Aorta (tissue), 5 donors: ENCODE measurements at places on chromosomes 11 and 22. TPM values are rescaled to one million over a fixed set of nuclear protein-coding genes. Genes with fewer than 3 reads are reported as not detected.

The FADD gene
- 17.8 TPM for total RNA-seq

The C11orf87 gene
- total RNA-seq: not detected

The C11orf42 gene
- not detected for total RNA-seq

The BIK gene
- not detected for total RNA-seq

The FIBIN gene
- total RNA-seq: 169 TPM

The SLC22A9 gene
- not detected for total RNA-seq

DNA sequence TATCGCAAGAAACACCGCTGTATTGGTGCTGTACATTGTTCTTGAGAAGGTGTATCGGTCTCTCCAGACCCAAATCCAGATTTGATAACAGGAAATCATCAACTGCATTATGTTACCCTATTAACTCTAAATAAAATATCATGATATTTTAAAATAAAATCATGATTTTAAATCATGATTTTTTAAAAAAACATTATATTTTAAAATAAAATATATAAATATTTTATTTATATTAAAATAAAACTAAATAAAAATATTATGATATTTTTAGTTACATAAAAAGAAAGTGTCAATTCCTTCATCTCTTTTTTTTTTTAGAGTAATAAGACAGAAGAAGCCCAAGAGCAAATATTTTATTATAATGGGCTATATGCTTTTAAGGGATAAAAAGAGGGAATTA lies 27.6 kb downstream of the RBMXL2 start:
- no peak for DNase-seq

DNA sequence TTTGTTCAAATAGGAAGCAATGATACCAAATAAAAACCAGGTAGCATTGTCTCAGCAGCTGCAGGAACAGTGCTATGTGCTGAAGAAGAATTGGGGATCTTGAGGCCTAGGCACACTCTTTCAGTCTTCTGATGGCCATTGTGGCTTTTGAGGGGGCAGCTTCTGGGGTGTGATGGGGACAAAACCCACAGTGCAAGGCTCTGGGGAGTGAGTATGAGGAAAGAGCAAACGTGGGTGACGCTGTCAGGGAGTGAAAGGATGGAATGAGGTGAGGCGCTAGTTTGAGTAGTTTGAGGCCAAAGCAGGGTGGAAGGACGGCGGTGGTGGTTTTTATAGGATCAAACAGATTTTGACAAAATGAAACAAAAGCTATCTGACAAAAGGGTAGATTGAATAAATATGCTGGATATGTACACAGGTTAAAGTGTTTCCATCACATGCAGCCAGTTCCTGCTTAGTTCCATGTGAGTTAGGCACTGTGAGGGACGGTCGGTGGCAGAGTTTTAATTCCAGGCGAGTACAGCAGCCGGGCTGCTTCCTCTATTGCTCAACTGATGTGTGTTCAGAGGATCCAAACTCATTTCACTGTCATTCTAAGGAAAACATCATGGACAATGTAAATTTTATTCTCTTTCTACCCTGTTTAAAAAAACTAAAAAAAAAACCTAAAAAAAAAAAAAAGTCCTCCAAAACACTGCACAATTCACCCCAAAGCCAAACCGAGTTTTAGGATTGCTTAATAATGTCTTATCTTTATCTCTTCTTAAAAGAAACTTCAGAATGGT lies 18.9 kb downstream of the ADAMTS15 start:
- DNase-seq: no peak

- no peak for DNase-seq
Observed at GRCh38 chr11:128470081-128470480, 117.3 kb downstream of the ETS1 start.

DNA sequence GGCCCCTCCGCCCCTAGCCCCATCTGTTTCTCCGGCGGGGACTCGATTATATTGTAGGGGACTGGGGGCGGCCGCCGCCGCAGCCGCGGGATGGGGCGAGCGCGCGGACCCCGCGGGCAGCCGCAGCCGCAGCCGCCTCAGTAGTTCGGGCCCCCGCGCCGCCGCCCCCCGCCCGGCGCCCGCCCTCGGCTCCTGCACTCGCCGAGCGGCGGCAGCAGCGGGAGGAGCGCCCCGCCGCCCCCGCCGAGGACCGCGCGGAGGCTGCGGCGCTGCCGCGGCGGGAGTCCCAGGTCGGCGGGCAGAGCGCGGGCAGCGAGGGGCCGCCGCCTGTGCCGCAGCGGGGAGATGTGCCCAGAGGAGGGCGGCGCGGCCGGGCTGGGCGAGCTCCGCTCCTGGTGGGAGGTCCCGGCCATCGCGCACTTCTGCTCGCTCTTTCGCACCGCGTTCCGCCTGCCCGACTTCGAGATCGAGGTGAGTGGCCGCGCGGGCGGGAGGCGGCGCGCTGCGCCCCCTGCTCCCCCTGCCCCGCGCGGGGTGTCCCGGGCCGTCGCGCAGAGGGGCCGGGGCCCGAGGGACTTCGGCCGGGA lies at the start of gene CECR2:
CECR2 (plus strand) TSS at position 22 of the 587 bp plus-strand sequence; CDS start at position 346, 324 bp downstream.
- no peak for DNase-seq

DNA sequence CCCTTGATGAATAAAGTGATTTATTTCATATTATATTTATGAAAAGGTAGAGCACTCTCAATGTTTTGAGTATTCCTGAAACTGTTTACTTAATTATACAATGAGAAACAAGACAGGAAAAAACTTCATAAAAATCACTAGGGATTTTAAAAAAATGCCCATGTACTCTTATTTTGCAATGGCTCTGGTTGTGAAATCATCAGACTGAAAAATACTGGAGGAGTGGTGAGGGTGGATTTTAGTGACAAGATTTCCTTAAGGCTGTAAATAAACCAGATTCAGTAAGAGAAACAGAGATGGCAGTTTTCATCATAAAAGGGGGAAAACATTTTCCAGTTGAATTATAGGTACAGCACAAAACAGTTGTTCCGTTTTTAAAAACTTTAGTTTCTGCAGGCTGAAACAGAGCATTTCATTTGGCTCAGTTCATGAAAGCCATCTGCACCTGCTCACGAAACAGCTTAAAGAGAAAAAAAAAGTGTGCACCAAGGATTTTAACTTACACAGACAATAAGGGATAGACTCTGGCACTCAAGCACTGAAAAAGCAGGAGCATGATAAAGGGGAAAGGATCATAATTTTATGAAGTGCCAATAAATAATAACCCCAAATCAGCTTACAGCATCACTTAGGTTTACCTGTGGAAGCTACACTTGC lies 100.7 kb downstream of the MAML2 start:
- DNase-seq: no peak

DNA sequence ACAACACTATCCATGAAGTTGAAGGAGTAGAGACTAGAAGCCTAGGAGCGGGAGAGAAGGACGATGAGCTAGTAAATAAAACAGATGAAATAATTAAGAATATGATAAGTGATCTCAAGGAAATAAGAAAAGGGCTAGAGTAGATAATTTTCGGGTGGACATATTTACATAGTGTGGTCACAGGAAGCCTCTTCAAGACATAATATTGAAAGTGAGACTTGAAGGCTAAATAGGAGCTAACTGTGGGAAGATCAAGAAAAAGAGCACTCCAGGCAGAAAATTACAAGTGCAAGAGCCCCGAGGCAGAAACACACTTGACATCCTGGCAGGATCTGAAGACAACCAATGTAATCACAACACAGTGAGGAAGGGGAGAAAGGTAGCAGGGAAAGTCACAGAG lies 11.9 kb upstream of the PPFIBP2 start:
- DNase-seq: no peak

GRCh38 chr11:1728931-1729691 lies 21.3 kb downstream of the IFITM10 start:
- DNase-seq: no peak

GRCh38 chr22:25083056-25083806 lies 116.4 kb upstream of the CRYBB3 start:
- no peak for DNase-seq

DNA sequence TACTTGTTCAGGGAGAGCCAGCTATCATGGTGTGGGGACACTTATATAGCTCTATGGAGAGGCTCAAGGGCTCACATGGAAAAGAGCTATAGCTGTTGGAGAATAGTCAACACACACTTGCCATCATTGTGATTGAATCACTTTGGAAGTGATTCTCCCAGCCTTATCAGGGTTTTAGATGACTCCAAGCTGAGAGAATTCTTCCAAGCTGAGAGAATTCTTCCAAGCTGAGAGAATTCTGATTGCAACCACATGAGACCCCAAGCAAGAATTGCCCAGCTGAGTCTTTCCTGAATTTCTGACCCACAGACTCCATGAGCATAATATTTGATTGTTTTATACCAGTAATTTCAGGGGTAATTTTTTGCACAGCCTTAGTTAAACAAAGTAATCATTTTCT lies 1318.3 kb upstream of the RAG2 start:
- no peak for DNase-seq

DNA sequence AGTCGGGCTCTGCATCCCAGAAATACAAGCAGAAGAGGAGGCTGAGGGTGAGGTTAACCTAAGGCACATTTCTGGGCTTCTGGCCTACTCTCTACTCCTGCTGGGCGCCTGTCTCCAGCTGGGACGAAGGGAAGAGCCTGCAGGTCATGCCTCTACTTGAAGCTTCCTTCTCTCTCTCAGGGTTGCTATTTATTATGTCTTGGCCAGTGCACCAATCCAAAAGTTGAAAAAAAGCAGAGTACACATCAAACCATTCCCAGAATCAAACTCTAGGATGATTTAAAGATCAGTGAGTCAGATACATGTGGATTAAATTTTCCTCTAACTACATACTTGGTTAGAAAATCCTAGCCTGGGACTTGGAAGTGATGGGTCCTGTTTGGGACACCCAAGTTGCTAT lies 60.2 kb upstream of the CDON start:
- no peak for DNase-seq

- peak; percentile 36 for DNase-seq
Observed at GRCh38 chr22:49550141-49550430, 277.6 kb downstream of the BRD1 start.

DNA sequence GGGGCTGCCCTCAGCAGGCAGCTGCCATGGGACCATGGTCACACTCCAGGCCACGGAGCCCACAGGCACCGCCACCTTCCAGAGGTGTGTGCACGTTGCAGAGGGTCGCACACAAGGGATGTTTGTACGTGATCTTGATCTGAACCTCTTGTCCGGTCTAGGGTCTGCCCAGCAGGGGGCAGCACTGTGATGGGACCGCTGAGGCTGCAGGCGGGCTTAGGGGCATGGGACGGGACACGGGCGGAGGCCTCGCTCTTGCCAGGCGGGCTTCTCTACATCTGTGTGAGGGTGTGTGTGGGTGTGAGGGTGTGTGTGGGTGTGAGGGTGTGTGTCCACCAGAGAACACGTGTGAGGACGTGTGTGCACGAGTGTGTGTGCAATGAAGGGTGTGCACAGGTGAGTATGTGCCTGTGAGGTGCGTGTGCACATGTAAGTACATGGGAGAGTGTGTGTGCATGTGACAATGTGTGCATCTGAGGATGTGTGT lies 52.4 kb downstream of the CACNA1I start:
- DNase-seq: peak; percentile 57

GRCh38 chr22:38859581-38860282 lies 12.3 kb downstream of the CBX6 start:
- DNase-seq: no peak

GRCh38 chr22:22816766-22817410 lies 70.7 kb upstream of the IGLL5 start:
- DNase-seq: no peak
